Fibroblast of skin of right quadriceps (primary cell): ENCODE measurements at places on chromosomes 6 and 20.

DNA sequence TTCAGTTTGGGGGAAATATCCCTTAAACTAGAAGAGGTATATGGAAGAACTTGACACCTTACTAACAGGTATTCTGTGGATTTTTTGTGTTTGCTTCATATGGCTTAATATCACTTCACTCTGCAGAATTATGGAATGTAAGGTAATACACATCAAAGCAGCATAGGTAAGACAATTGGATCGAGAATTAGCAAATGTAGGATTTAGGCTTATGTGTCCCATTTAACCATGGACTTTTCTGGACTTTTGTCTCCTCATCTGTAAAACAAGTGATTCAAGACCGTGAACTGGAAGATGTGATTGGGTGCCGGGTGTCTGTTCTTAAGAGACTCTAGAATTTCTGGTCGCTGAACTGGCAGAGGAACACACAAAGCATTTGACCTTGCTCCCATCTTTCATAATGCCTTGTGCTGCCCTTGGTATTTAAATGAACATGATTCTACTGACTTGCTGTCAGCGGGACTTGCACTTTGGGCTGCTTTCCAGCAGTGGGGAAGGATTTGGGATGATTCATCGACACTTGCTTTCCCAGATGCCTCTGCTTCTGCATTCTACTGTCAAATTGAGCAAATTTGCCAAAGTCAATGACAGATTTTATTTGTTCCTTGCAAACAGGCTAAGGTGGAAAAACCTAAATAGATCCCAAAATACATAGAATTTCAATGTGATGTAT is 199.8 kb downstream of the PLCB1 start:
- DNase-seq, result peak; percentile 80

- DNase-seq, result no peak
These were observed 3.5 kb downstream of the SH3BGRL2 start for GRCh38 chr6:79634491-79635231.

- no peak for DNase-seq
These were observed 2.1 kb downstream of the CNR1 start for GRCh38 chr6:88164061-88164460.

DNA sequence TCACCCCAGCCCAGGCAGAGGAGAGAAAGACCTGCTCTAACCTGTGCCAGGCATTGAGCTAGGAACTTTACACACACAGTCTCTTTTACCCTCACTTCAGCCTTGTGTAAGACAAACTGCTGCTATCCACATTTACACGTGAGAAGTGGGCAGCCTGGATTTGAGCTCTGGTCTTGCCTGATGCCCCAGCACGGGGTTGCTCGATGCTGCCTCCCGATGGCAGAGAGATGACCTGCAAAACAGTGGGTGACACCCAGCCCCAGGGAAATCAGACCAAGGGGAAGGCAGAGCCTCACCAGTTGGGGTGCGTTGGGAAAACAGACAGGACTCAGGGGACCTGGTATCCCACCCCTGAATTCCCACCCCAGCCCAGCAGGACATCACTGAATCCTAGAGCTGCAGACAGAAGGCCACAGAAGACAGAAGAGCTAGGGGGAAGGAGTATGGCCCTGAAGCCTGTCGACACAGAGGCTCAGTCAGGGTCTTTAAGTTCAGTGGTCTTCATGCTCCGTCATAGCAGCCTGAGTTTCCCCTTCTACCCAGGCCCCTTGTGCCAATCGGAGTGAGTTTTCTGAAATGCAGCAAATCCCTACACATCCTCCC is 990 bp downstream of the BPI start:
- DNase-seq, result no peak

DNA sequence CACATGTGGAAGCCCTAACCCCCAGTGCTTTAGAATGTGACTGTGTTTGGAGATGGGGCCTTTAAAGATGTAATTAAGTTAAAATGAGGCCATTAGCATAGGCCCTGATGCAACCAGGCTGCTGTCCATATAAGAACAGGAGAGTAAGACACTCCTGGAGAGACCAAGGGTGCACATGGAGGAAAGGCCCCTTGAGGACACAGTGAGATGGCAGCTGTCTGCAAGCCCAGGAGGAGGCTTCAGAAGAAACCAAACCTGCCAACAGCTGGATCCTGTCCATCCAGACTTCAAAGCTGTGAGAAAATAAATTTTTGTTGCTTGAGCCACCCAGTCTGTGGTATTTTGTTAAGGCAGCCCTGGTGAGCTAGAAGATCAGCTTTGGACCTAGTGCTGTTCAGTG is 16.8 kb upstream of the SNRPB2 start:
- DNase-seq, result no peak

DNA sequence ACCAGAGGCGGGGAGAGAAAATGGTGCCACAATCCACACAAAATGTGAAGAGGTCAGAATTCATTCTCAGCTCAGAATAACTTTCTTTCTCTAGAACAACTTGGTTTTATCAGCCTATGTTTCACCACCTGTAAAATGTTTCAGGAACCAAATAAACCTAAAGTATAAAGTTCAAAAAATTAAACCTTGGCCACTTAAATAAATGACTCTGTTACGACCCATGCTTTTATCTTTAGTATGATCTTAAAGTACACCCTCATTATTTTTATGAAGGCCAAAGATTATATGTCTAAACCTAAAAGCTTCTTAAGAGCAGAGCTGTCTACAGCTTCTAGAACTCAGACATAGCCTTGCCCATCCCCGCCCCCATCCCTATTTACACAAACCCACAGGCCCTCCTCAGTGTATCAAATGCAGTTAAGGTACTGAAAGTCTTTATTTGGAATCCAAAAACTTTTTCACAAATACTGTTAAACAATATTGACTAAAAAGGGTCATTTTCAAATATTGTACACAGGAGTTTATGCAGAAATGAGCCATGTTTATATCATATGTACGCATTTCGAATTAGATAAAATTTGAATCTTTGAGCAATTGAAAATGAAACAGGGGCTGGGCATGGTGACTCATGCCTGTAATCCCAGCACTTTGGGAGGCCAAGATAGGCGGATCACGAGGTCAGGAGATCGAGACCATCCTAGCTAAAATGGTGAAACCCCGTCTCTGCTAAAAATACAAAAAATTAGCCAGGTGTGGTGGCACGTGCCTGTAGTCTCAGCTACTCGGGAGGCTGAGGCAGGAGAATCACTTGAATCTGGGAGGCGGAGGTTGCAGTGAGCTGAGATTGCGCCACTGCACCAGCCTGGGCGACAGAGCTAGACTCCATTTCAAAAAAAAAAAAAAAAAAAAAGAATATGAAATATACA is 5.7 kb upstream of the NHSL1 start:
- DNase-seq, result no peak

DNA sequence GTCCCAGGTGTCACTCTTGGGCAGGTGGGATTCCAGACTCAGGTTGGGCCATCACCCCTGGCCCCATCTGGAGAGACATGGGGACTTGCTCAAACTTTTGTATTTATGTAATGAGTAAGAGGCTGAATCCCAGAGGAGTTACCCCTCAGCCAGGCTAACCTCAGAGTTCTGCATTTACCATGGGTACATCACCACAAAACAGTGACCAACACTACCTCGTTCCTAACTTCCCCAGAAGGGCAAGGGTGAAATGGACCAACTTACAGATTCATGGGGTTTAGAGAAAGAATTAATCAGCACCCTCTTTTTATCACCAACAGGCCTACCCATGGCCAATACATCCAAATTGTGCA is 259.9 kb upstream of the MARCKS start:
- peak; percentile 51 for DNase-seq

GRCh38 chr20:45156713-45157112 is 18.0 kb upstream of the PI3 start:
- DNase-seq, result no peak
